ENCODE measurements at places on chromosomes 3 and 15. TPM values are rescaled to one million over a fixed set of nuclear protein-coding genes. Genes with fewer than 3 reads are reported as not detected.

GRCh38 chr3:133954717-133955360 is 59.2 kb upstream of the RAB6B start:
- H3K36me3 ChIP-seq, result no peaks in the 10 kb centered on the region
- H3K4me1 ChIP-seq, result no peaks in the 10 kb centered on the region
- no peaks in the 10 kb centered on the region for H3K27me3 ChIP-seq
- no peak overlapping the region for H3K27ac ChIP-seq

DNA sequence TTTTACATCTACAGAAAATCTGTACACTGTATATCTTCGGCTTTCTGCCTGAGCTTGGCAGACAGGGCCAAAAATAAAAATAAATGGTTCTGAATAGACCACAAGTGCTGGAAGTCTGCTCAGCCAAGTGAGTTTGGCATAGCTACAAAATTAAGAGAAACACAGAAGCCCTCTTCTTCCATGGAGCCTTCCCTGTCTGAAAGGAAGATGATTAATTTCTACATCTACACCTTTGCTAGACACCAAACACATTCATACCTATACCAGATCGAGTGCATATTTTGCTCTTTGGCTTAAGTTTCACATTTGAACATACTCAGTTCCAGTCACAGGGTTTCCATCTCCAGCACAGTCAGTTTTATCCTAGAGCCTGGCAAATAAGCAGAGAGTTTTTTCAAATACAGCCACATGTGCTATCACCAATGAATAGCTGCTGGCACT is 224.6 kb downstream of the GREM1 start:
- H3K27ac ChIP-seq, result no peak overlapping the region
- no peak for DNase-seq
- no peaks in the 10 kb centered on the region for H3K4me1 ChIP-seq
- no peaks in the 10 kb centered on the region for H3K36me3 ChIP-seq
- H3K4me3 ChIP-seq, result no peak overlapping the region

DNA sequence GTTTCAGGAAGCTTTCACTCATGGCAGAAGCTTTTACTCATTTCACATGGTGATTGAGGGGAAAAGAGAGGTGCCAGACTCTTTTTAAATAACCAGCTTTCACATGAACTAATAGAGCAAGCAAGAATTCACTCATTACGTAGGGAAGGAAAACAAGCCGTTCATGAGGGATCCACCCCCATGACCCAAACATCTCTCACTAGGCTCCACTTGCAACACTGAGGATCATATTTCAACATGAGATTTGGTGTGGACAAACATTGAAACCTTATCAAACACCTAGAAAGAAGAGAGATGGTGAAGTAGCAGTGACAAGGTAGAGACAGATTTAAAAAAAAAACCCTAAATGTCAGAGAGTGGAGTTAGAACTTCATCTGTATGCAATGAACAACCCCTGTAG is 408.6 kb upstream of the PDZRN3 start:
- no peaks in the 10 kb centered on the region for H3K27me3 ChIP-seq
- no peaks in the 10 kb centered on the region for H3K4me1 ChIP-seq

DNA sequence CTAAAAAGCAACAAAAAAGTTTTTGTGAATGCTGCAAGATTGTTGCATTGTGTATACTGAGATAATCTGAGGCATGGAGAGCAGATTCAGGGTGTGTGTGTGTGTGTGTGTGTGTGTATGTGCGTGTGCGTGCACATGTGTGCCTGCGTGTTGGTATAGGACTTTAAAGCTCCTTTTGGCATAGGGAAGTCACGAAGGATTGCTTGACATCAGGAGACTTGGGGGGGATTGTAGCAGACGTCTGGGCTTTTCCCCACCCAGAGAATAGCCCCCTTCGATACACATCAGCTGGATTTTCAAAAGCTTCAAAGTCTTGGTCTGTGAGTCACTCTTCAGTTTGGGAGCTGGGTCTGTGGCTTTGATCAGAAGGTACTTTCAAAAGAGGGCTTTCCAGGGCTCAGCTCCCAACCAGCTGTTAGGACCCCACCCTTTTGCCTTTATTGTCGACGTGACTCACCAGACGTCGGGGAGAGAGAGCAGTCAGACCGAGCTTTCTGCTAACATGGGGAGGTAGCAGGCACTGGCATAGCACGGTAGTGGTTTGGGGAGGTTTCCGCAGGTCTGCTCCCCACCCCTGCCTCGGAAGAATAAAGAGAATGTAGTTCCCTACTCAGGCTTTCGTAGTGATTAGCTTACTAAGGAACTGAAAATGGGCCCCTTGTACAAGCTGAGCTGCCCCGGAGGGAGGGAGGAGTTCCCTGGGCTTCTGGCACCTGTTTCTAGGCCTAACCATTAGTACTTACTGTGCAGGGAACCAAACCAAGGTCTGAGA is 4.7 kb downstream of the BHLHE40 start:
- peak overlapping the region; percentile 10 for H3K4me3 ChIP-seq
- DNase-seq, result peak; percentile 36
- H3K36me3 ChIP-seq, result no peaks in the 10 kb centered on the region
- H3K4me1 ChIP-seq, result peaks cover 48% of the 10 kb centered on the region

DNA sequence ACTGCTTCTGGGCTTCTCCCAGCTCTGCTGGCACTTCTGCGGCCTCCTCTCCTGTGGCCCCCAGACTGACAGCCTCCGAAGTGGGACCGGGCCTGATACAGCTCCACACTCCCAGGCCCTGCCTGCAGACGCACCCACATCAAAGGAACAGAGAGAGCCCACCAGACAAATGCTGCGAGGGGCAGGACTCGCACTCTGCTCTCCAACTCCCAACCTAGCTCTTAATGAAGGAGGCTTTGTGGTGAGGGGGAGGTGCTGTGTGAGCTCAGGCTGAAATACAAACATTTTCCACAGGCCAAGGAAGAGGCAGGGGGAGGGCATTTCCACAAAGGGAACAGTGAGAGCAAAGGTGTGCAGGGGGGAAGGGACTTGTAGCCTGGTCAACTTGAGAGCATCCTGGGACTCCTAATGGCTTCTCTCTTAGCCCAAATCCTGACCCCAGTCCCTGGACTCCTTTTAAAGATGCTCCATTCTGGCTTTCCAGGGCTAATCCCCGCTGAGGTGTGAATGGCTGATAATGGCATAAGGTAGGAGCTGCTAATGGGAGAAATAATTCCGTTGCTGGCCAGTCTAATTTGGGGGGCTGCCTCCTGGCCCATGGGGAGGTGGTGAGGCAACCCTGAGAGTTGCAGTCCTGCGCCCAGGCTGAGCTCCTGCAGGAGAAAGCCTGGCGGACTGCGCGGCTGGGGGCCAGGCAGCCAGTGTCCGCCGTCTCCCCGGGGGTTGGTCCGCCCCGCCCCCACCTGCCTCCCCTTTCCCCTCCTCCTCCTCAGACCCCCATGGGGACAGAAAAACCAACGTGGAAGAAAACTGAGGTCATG is 9.6 kb downstream of the LINGO1 start:
- no peaks in the 10 kb centered on the region for H3K27me3 ChIP-seq
- H3K4me3 ChIP-seq, result no peak overlapping the region
- H3K36me3 ChIP-seq, result no peaks in the 10 kb centered on the region
- no peaks in the 10 kb centered on the region for H3K4me1 ChIP-seq
- no peak for DNase-seq

BCL2A1 gene
- 0.20 TPM for total RNA-seq

EOMES gene
- total RNA-seq, result 0.31 TPM

LMAN1L gene
- not detected for total RNA-seq

CPLX3 gene
- total RNA-seq, result not detected

CHRFAM7A gene
- total RNA-seq, result 1.1 TPM

PRR20G gene
- not detected for total RNA-seq
